Tibial nerve (tissue), 4 donors: ENCODE measurements at places on chromosomes 7 and 10. TPM values are rescaled to one million over a fixed set of nuclear protein-coding genes. Genes with fewer than 3 reads are reported as not detected.

ARHGAP22 gene
- total RNA-seq, result 15.1 TPM

GJD4 gene
- total RNA-seq, result not detected

NPC1L1 gene
- total RNA-seq, result 0.30 TPM

TM9SF3 gene
- total RNA-seq, result 96.8 TPM

H2BK1 gene
- total RNA-seq, result not detected

CDHR1 gene
- 0.44 TPM for total RNA-seq

SEMA4G gene
- total RNA-seq, result 4.0 TPM

SPDYE2B gene
- not detected for total RNA-seq

GRCh38 chr7:32158076-32158475 is 87.9 kb upstream of the PDE1C start:
- DNase-seq, result no peak

DNA sequence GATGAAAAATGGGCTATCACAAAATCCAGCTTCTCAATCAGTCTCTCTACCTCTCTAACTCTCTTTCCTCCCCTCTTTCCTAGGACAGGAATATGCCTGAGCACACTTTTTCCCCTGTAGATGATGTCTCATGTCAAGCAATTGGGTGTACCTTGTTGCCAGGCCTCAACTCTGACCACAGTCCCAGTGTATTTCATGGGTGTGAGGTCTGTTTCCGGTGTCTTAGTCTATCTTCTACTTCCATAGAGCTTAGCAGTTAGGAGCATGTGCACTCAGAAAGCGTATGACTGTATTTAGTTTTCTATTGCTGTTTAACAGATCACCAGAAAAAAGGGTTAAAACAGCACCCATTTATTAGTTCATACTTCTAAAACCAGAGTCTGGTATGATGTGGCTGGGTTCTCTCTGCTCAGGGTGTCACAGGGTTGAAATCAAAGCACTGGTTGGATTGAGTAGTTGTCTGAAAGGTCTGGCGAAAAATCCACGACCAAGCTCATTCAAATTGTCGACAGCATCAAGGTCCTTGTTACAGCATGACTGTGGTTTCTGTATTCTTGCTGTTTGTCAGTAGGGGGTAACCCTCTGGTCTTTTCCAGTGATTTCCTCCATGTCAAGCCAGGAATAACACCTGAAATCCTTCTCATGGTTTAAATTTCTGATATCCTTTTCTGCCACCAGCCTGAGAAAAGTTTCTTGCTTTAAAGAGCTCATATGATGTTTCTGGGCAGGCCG is 130.0 kb downstream of the THSD7A start:
- DNase-seq, result no peak

GRCh38 chr10:102511583-102512274 is 8.0 kb downstream of the SUFU start:
- DNase-seq, result no peak

GRCh38 chr7:137957887-137958286 is 44.0 kb downstream of the CREB3L2 start:
- DNase-seq, result no peak

- DNase-seq, result no peak
These were observed 154.9 kb downstream of the EVX1 start for GRCh38 chr7:27397503-27397902.

DNA sequence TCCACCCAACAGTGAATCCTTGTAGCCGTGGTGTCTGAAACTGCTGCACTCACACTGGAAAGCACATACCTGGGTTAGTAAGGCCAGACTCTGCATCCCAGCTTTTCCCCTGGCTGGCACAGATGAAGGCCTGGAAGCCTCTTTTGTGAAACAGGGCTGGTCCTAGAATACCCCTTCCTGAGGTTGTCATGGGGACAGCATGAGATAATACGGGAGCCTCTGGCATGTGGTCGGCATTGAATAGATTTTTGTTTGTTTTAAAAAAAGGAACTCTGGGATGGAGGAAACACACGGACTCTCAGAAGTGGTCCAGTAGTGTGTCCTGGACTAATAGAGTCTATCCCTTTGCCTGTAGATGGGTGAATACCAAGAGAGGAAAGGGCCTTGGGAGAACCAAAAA is 129.7 kb downstream of the TMEM178B start:
- no peak for DNase-seq

- DNase-seq, result no peak
These were observed 22.0 kb upstream of the SLC35G1 start for GRCh38 chr10:93871671-93872204.

- DNase-seq, result no peak
These were observed 104.9 kb upstream of the ACBD5 start for GRCh38 chr10:27345455-27345920.

DNA sequence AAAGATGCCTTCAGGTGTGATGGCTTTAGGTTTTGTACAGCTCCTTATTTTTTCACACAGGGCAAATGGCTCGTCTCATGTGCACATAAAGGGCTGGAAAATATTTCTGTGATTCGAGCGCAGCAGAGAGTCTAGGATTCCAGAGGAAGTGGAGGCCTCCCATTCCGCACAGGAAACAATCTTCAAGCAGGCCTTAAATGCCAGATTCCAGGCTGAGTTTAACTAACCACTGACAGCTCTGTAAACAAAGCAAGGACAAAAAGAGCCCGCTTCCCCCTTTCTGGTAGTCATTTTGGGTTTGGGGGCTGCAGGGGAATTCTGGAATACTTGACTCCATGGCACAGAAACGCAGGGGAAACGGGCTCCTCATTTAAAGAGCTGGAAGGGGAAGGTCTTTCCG is 87.2 kb downstream of the CALD1 start:
- DNase-seq, result no peak

- DNase-seq, result no peak
These were observed 208.3 kb downstream of the CELF2 start for GRCh38 chr10:11225935-11226334.

- no peak for DNase-seq
These were observed 12.0 kb downstream of the IFRD1 start for GRCh38 chr7:112462236-112462635.

DNA sequence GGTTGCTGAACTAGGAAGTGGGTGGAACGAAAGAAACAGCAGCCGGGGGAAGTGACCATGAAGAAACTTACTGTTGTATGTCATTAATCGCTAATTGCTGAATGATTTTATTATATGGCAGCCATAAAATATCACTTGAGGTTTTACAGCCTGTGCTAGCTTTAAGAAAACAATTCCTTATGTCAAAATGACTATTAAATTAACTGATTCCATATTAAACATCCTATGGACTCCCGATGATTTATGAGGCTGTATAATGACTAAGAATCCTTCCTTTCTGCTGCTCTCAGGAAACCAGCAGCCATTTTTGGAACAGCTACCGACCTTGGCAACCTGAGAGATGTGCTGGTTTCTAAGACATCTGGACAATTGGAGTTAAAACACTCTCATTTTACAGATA is 421.9 kb downstream of the SORCS3 start:
- DNase-seq, result no peak

- DNase-seq, result no peak
These were observed 83.1 kb upstream of the NPVF start for GRCh38 chr7:25311346-25311745.

DNA sequence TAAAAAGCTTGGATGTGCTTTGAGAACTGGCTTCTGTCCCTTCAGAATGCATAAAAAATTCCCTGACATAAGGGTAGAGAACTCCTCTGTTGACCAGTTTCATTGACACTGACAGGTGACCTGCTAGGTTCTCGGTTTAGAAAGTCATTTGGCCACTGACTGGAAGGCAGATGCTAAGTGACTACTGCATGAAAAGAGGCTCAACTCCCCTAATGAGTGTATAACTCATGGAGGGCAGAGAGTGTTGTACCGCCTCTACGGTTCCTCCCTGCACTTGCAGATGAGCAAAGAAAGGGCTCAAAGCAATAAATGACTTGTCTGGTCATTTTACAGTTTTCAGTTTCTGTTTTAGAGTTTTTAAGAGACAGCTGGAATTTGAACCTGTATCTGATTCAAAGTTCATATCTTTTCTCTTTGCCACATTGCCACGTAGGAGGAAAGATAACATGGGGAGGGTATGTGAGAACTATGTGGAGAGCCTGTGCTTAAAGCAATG is 2.9 kb upstream of the FGL2 start:
- DNase-seq, result no peak

DNA sequence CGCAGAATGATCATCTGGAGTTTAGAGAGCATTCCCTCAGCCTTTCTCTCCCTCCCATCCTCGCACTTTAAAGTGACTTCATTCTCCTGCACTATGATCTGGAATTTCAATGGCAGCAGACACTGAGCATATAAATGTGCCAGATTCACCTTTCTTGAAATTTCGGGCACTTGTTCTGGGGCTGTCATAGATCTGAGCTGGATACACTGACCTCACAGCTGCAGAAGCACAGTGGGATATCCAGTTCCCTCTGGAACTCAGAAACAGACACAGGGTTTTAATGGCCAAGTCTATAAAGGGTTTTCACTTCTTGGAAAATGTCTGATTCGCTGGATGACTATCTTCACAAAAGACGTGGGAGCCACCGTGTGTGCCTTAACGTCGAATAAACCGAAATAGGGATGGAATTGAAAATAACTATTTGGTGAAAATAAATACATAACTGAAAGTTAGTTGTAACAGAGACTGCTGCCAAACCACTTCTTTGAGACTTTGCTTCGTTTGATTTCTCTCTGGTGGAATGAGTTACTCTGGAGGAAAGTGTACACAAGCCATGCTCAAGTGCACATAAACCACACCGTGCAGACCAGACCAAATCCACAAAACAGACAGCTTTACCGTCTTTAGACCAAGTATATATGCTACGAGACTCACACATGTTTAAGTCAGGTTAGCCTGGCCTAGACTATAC is 126.1 kb downstream of the SVIL start:
- DNase-seq, result no peak
